Osteocyte (in vitro differentiated cells): ENCODE measurements at places on chromosomes 1 and 21. TPM values are rescaled to one million over a fixed set of nuclear protein-coding genes. Genes with fewer than 3 reads are reported as not detected.

Gene KRTAP12-2
- not detected in 2 replicates for total RNA-seq

Gene TMPRSS3
- not detected in 2 replicates for total RNA-seq

Gene TMED5
- 27.1 and 31.5 TPM in 2 replicates for total RNA-seq

Gene USH2A
- total RNA-seq: not detected in 2 replicates

Gene ESRRG
- not detected in 2 replicates for total RNA-seq

Gene ACKR1
- total RNA-seq: not detected in 2 replicates

Gene TRIM67
- 0.32 and 0.39 TPM in 2 replicates for total RNA-seq

Gene LRRC3
- 4.0 and 4.2 TPM in 2 replicates for total RNA-seq

Gene USP48
- 71.4 and 73.6 TPM in 2 replicates for total RNA-seq

Gene PTPN7
- not detected in 2 replicates for total RNA-seq

Gene HTR1D
- total RNA-seq: 1.2 and 1.6 TPM in 2 replicates

Gene RPTN
- total RNA-seq: not detected in 2 replicates

Gene PEAR1
- 27.4 and 28.2 TPM in 2 replicates for total RNA-seq

Gene ATAD3C
- 0.27 and 0.44 TPM in 2 replicates for total RNA-seq

Gene OPTC
- not detected in 2 replicates for total RNA-seq

Gene LPGAT1
- 48.4 and 51.3 TPM in 2 replicates for total RNA-seq

Gene SPATA1
- total RNA-seq: 1.7 and 2.3 TPM in 2 replicates

Gene FASLG
- not detected in 2 replicates for total RNA-seq

Gene PLEKHA6
- 0.24 and 0.26 TPM in 2 replicates for total RNA-seq

Gene HSPA6
- total RNA-seq: not detected in 2 replicates

Gene ELF3
- total RNA-seq: 0.26 and 0.56 TPM in 2 replicates

Gene STXBP3
- 50.8 and 54.7 TPM in 2 replicates for total RNA-seq

Gene RGS1
- total RNA-seq: not detected in 2 replicates

Gene SELENBP1
- 8.1 and 10.2 TPM in 2 replicates for total RNA-seq

Gene GSTM2
- total RNA-seq: 38.6 and 39.0 TPM in 2 replicates

Gene TAL1
- not detected in 2 replicates for total RNA-seq

Gene CTSK
- 51.6 and 53.6 TPM in 2 replicates for total RNA-seq

Gene POTED
- total RNA-seq: not detected in 2 replicates

Gene CRP
- total RNA-seq: not detected in 2 replicates

Gene GABPB2
- total RNA-seq: 11.1 and 12.4 TPM in 2 replicates

Gene EXO1
- 3.4 and 3.9 TPM in 2 replicates for total RNA-seq

Gene TSPEAR
- not detected in 2 replicates for total RNA-seq

Gene GSTM4
- 24.3 and 25.1 TPM in 2 replicates for total RNA-seq

Gene TIAM1
- total RNA-seq: 16.7 and 17.7 TPM in 2 replicates

Gene PYHIN1
- total RNA-seq: not detected in 2 replicates

Gene COG2
- 22.0 and 24.1 TPM in 2 replicates for total RNA-seq

Gene TMEM81
- total RNA-seq: 3.6 and 3.9 TPM in 2 replicates

Gene GRIK3
- not detected in 2 replicates for total RNA-seq

Gene RGSL1
- total RNA-seq: not detected in 2 replicates
